T-helper 1 cell (primary cell): ENCODE measurements at places on chromosomes 3 and 15.
A peak's percentile ranks its signal among the peaks of the same experiment; 100 is the strongest.

DNA sequence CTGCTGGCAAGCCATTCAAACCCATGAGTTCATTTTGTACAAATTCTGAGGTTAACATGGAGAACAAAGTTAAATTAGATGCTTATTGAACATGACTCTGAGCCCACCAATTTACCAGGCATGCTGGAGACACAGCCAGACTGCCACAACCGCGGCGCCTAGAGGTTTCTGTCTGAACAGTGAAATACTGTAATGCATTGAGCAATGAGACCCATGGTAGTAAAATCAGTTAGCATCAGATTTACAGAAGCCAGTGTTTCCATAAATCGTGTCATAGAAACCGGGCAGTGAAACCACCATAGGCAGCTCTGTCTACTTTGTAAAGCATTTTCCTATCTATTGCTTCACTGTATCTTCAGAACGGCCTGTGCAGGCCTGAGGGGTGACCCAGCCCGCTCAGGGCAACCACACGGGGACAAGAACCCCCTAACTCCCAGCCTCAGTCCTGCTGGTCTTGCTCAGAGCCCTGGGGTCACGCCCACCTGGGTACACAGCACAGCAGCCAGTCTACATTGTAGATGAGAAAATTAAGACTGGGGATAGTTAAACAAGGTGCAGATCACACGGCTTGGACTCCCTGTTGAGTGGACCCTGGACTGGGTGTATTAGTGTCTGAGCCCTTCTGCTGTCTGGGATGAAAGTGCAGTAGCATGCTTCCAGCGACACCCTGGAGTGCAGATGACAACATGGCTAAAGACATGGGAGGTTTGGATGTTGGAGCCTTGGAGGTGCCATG, 44.2 kb downstream of the MGLL start:
- no peak for DNase-seq

DNA sequence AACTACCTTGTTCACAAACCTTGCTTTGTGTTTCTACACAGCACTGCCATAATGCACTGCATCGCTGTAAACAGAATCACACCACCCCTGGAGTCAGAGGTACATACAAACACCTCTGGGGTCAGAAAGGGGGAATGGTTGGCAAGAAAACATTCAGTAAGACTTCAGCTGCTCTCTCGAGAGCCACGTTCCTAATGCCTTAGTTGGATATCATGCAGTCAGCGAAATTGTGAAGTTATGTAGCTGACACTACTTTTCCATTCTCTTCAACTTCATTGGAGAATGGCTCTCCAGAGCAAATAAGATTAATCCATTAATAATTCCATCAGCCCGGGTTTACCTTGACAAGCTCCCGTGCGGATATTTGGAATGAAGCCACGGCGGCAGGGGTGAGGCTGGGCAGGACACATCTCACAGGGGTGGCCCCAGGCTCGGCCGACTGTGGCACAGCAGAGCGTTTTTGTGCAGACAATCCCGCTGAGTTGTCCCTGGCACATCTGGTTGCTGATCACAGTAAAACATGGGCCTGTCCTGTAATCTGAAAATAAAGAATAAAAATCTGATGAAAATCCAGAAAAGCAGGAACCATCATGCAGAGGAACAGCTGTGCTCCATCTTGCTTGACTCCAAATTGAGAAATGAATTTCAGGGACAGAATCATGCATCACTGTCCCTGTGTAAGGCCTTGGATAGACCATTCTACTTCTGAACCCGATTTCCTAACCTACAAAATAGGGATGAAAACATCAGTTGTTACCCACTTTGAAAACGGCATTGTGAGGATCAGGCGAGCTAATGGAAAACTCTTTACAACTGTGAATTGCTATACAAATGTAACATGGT, 108.0 kb downstream of the FBN1 start:
- DNase-seq: no peak

DNA sequence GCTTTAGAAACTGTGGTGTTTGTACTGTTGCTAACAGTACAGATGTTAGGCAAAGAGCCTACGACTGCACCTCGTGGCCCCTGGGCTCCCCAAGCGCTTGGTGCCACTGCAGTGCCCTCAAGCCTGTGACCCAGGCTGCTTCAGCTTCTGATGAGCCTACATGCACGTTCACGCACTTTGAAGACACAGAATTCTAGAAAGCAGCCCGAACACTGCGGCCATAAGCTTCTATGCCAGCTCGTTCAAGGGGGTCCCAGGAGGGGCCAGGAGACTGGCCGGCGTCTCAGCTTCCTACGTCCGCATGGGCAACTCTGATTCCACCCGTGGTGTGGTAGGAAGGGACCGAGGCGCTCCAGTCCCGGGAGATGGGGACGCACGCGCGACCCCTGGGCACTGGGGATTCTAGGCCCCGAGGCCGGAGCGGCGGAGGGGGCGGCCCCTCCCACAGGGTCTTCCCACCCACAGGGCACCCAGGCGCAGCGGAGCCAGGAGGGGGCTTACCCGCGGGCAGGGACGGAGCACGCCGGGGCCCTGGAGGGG, 653 bp downstream of the MYO5C start:
- DNase-seq: no peak

DNA sequence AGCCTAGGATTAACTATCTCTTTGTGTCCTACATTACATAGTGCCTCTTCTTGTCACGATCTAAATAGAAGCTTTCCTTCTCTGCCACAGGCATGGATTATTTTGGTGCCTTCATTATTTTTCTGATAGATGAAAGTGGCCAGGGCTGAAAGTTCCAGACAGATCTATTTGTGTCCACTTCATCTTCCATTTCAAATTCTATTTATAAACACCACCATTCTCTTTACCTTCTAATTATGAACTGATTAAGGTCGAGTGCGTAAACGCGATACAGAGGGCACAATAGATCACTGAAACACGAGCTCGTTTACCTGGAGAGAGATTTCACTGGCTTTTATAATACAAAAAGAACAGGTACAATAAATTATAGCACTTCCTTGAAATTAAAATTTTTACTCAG, 105.0 kb downstream of the EDEM1 start:
- no peak for DNase-seq

DNA sequence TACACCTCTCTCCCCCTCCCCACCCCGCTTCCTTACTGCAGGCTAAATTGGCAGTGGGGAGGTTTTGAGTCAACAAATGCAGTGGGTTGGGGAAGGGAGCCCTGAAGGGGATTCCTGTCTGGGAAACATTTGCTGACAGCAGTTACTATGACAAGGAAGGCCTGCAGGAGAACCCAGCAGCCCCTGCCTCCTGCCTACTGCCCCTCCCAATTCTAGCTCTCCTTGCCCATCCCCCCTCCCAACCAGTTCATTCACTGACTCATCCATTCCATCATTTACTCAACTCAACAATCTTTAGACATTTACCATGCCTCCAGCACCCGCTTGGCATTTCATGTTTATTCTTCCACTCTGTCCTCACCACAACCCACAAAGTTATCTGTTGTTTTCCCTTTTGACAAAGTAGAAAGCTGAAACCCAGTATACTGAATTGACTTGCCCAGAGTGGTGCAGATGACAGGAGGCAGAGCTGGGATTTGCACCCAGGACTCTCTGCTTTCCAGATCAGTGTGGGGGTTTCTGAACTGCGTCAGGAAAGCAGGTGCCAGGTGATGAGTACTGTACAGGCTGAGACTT, 75.0 kb downstream of the MAGEF1 start:
- peak; percentile 67 for DNase-seq

DNA sequence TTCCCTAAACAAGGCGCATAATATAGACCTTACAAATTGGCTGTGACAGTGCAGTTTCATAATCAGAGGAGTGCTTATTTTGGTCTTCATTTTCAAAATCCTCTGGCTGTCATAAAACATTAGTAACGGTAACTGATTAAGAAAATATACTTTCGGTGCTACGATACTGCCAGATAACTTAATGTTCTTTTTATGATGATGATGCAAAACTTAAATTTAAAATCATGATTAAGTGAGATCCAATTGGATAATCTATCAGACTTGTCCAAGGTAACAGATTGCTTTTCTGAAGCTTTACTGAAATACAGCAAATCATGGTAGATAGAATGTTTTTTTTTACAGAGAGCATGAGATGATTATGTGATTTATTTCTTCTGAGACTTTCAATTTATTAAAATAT, 364.2 kb upstream of the CNTN3 start:
- DNase-seq: no peak

- DNase-seq: no peak
Measured at GRCh38 chr15:62071711-62072308, 5.0 kb downstream of the C2CD4A start.

DNA sequence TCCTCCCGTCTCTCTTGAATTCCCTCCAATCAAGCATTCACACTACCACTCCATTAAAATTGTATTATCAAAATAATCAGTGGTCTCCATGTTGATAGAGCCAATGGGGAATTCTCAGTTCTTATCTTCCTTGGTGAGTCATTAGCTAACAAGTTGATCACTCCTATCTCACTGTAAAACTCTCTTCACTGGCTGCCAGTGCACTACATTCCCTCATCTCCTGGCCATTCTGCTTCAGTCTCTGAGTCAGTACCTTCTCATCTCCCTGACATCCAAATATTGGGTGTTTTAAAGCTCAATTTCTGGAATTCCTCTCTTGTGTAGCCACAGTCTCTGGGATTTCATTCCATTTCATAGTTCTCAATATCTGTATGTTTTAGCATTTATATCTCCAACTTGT, 175.2 kb downstream of the ALDH1A2 start:
- no peak for DNase-seq

- DNase-seq: peak; percentile 29
Measured at GRCh38 chr15:90482124-90483011, 47.4 kb upstream of the CRTC3 start.

GRCh38 chr3:53223541-53223966, 32.3 kb downstream of the TKT start:
- no peak for DNase-seq

GRCh38 chr3:196796317-196796716, 56.7 kb downstream of the PAK2 start:
- no peak for DNase-seq

DNA sequence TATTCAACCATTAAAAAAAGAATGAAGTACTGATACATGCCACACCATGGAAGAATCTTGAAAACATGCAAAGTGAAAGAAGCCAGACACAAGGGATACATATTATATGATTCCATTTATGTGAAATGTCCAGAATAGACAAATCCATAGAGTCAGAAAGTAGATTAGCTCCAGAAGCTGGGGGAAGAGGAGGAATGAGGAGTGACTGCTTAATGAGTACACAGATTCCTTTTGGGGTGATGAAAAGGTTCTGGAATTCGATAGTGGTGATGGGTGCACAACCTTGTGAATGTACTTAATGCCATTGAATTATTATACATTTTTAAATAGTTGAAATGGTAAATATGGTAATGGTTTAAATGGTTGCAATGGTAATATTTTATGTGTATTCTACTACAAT, 90.6 kb upstream of the SPATA12 start:
- DNase-seq: no peak

DNA sequence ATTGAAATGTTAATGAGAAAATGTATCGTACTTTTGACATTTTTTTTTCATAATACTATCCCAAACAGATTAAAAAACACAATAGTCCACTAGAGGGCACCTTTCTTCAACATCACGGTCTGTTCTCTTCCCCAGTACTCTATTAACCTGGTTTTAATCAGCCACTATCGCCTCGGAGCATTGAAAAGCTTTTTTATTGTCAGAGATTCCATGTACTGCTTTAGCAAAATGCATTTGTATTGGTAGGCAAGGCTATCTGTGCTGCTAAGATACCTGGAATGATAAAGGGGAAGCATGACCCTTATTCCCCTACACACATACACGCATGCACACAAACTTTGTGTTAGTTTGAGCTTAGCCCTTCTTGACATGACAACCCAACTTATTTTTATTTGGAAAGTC, 160.1 kb upstream of the IL12A start:
- no peak for DNase-seq

GRCh38 chr3:187777331-187777941, 32.2 kb upstream of the BCL6 start:
- DNase-seq: peak; percentile 22

GRCh38 chr3:145383416-145383815, 777.6 kb downstream of the PLOD2 start:
- DNase-seq: no peak

DNA sequence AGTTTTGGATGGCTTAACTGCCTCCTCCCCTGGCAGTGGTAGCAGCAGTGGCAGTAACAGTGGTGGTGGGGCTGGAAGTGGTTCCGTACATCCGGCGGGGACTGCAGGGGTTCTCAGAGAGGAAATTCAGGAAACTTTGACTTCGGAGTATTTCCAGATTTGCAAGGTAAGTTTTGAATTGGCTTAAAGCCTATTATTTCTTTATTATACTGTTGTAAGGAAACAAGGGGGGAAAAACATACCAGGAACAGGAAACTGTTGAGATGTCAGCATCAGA, 1.5 kb downstream of the STXBP5L start:
- no peak for DNase-seq

GRCh38 chr15:39171944-39172368, 408.9 kb upstream of the THBS1 start:
- DNase-seq: no peak

- no peak for DNase-seq
Measured at GRCh38 chr15:85473455-85473854, 93.1 kb downstream of the AKAP13 start.

- no peak for DNase-seq
Measured at GRCh38 chr15:85361323-85361722, 19.1 kb upstream of the AKAP13 start.

DNA sequence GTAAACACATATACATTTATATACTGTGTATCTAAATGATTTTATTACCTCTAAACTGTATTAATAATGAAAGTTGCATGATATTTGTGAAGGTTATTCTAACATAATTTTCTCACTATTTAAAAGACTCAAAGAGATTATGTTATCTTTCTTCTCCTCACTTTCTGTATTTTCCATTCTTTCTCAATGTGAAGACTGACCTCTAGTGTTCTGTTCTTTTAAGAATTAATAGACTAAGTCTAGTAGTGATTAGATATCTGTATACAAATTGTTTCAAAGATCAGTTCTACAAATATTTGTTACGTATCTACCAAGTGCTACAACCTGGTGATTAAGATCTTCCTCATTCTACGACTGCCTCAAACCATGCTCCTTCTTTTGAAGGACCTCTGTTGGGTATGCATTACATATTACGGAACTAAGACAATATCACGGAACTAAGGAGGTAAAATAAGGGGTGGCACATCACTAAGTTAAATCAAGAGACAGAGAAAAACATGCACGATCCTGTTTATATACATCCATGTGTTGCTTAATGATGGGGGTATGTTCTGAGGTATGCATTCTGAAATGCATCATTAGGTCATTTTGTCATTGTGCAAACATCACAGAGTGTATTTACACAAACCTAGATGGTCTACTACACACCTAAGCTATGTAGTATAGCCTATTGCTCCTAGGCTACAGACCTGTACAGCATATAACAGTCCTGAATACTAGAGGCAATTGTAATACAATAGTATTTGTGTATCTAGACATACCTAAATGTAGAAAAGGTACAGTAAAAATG, 161.5 kb upstream of the KBTBD8 start:
- no peak for DNase-seq

GRCh38 chr3:148219999-148220398, 477.7 kb upstream of the AGTR1 start:
- no peak for DNase-seq

GRCh38 chr15:80695099-80695910, at the start of gene ABHD17C:
Gene ABHD17C, plus strand, starts transcription at chr15:80695310. Its CDS starts 120 bp downstream, at chr15:80695430.
- DNase-seq: no peak

GRCh38 chr3:74722211-74722610, 107.8 kb upstream of the CNTN3 start:
- no peak for DNase-seq
